ENCODE measurements at places on chromosomes 4 and X.

DNA sequence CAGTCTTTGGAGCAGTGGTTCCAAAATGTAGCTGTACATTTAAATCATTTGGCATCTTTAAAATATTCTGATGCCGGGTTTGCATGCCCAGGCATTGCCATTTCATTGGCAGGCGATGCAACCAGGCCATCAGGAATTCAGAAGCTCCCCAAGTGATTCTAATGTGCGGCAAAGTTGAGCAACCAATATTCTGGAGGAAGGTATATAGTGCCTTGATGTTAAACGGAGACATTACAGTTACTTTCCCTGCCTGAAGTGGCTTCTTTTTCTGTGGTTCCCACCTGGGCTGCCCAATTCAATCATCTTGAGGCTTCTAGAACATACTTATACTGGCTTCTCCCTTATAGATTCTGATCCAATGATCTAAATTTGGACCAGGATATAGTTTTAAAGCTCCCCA, 68.7 kb upstream of the PGM2 start:
- no peak for DNase-seq

- no peak for DNase-seq
These were observed 2.4 kb upstream of the CSN3 start for GRCh38 chr4:70239884-70240591.

DNA sequence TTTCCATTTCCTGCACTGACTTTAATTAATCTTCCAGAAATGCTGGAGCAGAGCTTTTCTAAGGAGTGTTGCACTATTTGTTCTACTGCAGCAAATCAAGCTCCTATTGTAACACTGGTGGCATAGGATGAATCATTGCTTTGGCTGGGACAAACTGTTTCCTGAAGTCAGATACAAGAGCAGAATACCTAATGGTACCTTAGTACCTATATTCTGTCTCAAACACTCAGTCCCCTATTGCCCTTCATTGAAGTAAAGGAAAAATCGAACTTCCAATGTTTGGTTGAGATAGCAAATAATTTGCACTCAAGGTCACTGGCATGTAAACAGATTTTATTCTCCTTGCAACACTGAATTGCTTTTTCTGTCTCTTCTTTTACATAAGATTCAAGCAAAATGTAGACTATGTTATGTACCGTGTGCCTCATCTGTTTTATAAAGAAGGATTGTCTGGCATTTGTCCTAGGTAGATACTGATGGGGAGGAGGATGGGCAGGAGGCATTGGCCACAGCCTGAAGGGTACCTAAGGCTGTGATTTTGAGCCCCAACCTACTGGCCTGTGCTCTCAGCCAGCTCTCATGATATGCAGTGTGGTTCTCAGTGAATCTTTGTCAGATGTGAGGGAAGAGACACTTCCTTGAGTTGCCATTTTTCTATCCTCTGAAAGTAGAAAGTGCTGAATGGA, 141.6 kb downstream of the AASDH start:
- DNase-seq = no peak

DNA sequence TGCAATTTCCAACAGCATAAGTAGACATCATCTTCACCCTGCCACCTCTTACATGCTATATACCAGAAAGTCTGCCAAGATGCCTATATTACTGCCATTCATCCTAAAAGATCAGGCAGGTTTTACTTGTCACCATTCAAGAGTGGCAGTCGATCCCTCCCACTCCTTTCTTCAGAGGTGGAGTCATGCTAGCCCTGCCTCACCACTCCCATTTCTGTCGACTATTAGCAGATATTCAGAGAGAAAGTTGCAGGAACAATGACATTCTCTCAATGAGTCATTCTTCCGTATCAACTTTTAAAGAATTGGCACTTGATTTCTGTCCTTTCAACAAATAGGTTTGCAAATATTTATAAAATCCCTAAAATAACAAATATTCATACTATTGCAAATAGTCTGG, 1060.1 kb downstream of the ADGRL3 start:
- DNase-seq = no peak

GRCh38 chr4:140090215-140090731, 63.7 kb downstream of the MAML3 start:
- DNase-seq = no peak

DNA sequence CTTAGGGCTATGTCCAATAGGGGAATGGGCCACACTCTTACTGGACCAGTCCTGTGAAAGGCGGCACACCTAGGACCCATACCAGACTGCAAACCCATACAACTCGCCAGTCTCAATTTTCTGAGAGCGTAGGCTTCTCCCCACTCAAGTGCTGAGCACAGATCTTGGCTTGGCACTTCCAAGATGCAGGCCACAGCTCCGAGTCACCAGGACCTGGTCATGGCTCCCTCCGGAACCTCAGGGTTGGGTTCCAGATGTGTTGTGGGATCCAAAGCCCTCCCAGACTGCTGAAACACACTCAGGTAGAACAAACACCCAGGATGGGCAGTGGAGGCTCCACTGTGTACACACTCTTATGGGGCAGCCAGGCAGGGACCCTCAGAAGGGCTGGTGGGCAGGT, 103.3 kb downstream of the TMEM144 start:
- no peak for DNase-seq

GRCh38 chr4:128917781-128918180, 108.3 kb downstream of the JADE1 start:
- no peak for DNase-seq

GRCh38 chr4:113446019-113446418, 315.5 kb downstream of the CAMK2D start:
- no peak for DNase-seq

DNA sequence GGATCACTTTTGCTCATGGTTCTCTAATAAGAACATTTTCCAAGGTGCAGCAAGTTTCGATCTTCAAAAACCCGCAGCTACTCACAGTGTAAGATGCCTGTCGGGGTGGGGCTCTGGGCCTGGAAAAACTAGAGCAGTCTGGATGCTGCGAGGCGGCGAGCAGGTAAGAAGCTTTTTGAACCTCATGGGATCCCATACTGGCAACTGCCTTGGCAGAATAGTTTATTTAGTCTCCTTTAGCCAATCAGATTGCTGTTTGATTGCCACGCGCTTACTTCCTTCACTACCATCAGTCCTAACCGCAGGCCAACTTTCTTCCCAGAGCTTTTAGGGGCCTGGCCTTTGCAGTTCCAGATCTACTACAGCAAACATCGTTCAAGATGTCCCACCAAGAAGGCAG, 61.3 kb upstream of the MAGEB10 start:
- DNase-seq = no peak

- DNase-seq = no peak
These were observed 3.2 kb downstream of the DGKQ start for GRCh38 chr4:970046-970745.

GRCh38 chr4:76544725-76545124, 109.7 kb downstream of the SHROOM3 start:
- no peak for DNase-seq

DNA sequence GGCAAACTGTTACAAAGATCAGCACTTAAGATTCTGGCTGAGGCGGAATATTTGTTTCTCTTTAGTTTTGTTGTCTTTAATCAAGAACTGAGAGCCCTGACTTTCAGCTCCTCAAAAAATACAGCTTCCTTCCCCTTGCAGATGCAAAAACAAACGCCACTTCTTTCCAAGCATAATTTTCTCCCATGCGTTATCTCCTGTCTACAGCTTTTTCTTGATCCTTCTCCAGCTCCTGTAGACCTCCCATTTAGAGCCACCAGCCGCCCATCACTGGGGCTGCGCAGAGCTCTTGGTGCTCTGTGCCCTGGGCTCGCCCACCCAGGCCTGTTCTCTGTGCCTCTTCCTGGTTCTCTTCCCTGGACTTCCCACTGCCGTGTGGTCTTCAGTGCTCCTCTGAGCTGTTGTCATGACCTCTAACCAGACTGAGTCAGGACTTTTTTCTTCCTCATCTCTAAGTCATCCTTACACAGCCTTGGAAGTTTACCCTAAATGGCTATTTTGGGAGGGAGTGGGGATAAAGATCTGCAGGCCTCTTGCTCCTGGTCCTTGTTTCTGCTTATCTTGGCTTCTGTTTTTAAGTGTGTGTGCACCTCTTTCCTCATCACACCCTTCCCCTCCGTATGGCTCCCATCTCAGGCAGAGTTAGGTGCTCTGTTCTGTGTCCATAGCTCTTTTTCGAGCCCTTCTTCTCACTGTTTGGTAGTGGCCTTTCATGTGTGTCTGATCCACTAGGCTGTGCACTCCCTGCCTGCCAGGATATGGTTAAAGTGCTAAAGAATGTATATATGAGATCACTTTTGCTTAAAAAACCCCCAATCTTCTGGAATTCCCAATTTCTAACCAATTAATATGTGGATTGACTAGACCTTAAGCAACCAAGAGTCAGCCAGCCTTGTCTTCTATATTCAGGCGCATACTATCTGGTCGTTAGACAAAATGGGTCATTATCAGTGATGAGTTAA, 122.5 kb downstream of the PTTG2 start:
- DNase-seq = no peak

GRCh38 chr4:157997296-157997695, 175.5 kb downstream of the GASK1B start:
- DNase-seq = no peak

DNA sequence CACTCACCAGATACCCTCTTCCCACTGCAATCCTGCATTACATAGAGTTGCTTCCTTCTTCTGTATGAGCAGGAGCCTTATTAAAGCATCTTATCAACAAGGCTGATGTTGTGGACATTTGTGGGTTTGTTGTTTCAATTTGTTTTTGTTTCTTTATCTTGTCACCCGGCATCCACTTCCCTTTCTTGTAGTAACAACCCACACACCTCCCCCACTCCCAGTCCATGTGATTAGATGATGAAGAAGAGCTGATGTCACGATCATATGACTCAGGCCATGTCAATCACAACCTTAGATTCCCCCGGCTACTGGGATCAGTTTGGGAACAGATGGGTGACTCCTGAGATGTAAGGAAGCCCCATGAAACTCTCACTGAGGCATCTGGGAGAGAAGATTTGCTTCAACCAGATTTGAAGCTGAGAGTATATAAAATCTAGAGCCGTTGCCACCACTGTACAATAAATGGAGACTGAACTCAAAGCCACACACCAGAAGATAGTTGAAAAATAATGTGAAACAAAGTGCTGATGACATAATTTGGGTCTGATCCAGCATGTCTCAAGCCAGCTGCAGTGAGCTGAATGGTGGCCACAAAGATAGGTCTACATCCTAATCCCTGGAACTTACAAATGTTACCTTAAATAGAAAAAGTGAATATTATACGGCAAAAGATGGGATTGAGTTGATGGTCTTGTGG, 34.1 kb upstream of the SRD5A3 start:
- DNase-seq = no peak

DNA sequence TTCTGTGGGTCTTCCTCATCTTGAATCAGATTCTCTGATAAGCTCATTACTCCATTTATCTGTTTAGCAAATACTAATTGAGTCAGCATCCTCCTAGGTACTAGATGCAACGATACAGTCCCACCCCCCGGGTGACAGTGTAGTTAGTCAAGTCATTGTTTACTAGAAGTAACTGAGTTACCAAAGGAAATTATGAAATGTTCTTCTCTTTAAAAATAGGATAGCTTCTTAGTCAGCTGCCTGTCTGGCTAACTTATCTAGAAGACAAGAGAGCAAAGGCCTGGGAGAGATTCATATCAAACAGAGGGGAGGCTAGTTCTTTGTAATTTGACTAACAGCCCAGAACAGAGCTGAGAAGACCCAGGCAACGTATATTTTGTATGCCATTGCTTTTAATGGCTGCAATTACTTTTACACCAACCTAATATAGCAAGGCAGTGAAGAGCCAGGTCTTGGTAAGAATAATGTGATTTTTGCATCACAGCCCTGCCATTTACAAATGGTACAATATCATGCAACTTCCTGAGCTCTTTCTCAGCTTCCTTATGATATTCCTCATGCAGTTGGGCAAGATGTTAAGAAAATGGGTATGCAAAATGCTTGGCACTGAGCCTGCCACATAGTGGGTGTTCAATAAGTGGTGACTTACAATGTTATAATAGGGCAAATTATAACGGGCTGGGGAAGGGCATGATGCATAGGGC, 149.9 kb downstream of the CHIC2 start:
- DNase-seq = no peak

- DNase-seq = peak; percentile 52
These were observed 13.9 kb downstream of the TMEM165 start for GRCh38 chr4:55409468-55410171.

DNA sequence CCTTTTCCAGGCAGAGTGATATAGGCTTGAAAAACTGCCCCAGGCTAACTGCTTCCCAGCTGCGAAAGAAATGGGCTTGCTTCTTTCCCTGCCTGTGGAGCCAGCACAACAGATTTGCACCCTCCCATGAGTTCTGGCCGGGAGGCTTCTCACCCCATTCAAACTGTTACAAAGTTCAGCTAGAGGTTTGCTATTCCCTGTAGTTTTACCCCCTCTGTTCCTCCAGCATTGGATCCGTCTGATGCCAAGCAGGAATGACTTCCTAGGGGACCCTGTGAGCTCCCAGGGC, 87.6 kb upstream of the NDST4 start:
- no peak for DNase-seq

DNA sequence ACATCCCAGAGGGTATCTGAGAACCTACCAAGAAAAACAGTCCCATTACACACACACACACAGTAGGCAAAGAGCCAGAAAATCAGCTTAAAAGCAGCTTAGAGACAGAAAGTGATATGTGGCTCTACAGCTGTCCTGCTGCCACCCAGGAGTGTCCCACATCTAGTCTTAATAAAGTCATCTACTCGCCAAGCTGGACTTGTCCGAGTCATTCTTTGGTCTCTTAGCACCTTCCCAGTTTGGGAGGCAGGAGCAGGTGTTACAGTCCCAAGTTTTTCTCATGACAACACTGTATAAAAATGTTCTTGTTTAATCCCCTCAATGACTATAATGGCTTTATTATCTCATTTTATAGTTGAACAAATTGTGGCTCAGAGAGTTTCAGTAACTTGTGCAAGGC, 252.5 kb upstream of the CASK start:
- DNase-seq = no peak

- DNase-seq = no peak
These were observed 344.2 kb downstream of the GRIA2 start for GRCh38 chr4:157564771-157565170.

GRCh38 chrX:69027181-69028005, 137.9 kb downstream of the PJA1 start:
- no peak for DNase-seq

DNA sequence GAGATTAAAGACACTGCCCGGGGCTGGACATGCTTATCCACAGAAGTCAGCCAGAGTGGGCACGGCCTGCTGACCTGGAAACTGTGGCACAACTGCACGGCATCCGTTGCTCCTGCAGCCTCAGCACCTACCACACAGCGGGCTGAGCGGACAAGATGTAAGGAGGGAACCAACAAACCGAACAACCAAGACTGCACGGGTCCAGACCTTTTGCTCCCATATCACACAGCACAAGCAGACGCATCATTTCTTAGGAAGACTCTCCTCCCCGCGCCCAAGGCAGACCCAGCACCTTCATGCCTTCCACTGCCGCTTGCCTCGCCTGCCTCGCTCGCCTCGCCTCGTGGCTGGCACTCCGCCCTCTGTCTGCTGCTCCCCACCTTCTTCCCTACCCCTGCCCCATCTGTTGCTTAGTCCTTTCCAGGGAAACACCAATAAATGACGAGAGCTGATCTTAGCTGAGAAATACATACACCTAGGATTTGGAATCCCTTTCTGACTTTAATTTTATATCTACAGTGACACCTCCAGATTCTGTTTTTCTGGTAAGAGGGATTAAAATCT, 79.0 kb downstream of the AFAP1 start:
- DNase-seq = no peak
